Stimulated activated CD4-positive, alpha-beta T cell treated with anti-CD3 and anti-CD28 coated beads, Interleukin-15, amount 100 ng/mL, for 24 hours (primary cell): ENCODE measurements at places on chromosomes 5 and 9.

DNA sequence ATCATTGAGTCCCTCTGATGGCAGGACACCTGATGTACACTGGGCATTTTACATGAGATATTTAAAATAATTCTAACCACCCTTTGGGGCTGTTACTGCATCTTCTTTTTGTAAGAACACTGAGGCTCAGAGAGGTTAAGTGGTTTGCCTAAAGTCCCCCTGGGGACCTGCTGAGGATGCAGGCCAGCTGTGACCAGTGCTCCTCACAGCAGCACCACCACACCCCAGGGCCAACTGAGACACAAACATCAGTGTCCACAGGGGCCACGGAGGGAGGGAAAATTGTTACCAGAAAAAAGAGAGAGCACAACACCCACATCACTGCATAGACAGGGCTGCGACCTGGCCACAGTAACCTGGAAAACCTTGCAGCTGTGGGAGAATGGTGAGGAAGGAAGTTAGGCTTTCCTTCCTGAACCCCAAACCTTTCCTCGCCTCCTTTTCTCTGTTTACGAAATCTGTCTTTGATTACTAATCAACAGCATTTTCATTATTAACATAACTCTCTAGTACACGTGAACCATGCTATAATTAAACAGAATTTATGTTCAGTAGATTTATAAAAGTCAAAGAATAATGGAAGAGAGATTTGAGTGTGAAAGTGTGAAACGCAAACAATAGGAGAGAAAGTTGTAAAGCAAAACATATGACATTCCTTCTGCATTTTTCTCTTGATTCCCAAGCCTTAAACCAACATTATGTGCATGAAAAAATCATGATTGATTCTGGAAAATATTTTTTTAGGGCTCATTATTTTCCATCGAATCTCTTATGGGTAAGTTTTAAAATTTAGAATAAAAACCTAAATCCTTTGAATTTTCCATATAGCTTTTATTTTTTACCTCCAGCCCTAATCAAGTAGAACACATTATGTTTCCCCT lies 228.1 kb upstream of the DAPK1 start:
- DNase-seq, result no peak

- no peak for DNase-seq
Observed at GRCh38 chr9:84691634-84692033, 22.1 kb downstream of the NTRK2 start.

DNA sequence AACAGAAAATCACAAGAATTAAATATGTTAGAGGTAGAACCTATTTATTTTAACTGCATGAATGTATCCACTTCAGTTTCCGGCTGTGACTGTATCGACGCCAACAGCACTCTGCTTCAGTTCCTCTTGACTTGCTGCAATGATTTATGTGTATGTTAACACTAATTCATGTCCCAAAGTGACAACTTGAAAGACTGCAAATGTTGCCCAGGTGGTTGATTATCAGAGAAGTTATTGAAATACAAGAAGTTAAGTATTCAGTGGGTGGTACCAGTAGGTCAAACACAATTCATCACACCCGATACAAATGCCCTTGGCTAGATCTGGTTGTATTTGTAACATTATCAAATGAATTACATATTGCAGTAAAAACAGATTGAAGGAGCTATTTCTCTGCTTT lies 622.7 kb upstream of the CDH18 start:
- DNase-seq, result no peak

- no peak for DNase-seq
Observed at GRCh38 chr9:113484258-113484730, 20.8 kb downstream of the RGS3 start.

DNA sequence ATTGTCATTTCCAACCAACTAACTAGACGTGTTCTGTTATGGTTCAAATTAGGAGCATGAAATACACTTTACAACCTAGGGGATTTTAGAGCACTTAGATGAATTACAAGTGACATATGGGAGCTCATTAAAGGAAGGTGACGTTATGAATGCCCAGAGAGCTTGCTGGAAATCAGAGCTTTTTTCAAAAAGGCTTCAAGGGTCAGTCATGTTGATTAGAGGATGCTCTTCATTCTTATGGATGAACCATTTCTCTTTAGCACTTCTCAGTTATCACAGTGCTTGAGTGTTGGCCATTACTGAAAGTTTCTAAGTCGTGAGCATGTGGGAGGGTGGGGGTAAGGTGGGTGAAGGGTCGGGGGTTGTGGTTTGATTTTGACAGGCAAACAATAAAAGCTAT lies 1245.5 kb upstream of the DMAC1 start:
- no peak for DNase-seq

GRCh38 chr9:37996819-37997217 lies 72.2 kb downstream of the SHB start:
- DNase-seq, result no peak
